ENCODE measurements at places on chromosomes 3 and 15. TPM values are rescaled to one million over a fixed set of nuclear protein-coding genes. Genes with fewer than 3 reads are reported as not detected.
A peak's percentile ranks its signal among the peaks of the same experiment; 100 is the strongest.

- no peak for DNase-seq
Observed at GRCh38 chr3:106348139-106348690, 479.4 kb upstream of the CBLB start.

- no peak for DNase-seq
Observed at GRCh38 chr3:119015942-119016341, 18.7 kb downstream of the IGSF11 start.

GRCh38 chr3:98971169-98971681 is 69.7 kb upstream of the DCBLD2 start:
- no peak for DNase-seq

- DNase-seq = no peak
Observed at GRCh38 chr15:72307026-72307425, 12.9 kb downstream of the CELF6 start.

DNA sequence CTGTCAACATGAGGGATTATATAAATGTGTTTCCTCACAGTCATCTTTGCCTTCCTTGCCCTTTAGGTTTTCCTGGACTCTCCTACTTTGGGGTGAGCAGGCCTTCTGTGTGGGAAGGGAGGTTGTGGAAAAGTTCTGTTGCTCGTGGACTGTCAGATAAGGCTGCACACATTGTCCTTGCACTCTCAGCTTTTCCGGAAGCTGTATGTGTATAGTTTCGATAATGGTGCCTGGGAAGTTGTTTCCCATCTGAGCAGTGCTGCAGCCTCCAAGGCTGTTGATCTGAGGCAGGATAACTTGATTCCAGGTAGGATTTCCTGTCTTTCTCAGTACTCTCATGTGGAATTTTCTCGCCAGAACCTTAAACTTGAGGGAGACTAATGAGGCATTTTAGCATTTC is 297.8 kb upstream of the AZI2 start:
- no peak for DNase-seq

DNA sequence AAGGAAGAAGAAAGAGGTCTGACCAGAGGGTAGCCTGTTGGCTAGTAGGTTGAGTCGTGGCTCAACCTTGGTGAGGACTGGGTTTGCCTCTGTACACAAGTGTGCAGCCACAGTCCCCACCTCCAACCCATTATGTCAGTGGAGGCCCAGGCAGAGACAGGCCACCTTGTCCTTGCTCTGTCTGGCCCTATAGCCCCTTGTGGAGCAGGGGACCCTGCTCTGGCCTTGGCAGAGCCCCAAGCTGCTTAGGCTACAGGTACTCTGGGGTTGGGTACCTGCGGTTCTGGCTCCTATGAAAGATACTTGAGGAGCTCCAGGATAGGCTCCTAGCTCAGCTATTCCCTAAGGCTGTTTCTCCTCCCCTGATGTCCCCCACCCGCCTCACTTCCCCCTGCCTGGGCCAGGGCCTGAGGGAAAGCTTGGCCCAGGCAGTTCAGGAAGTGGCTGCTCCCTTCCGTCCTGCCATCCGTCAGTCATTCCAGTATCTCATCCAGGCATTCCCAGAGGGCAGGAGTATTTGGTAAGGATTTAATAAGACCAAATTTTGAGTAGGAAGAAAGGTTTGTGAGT is 44.0 kb downstream of the FGD5 start:
- no peak for DNase-seq

DNA sequence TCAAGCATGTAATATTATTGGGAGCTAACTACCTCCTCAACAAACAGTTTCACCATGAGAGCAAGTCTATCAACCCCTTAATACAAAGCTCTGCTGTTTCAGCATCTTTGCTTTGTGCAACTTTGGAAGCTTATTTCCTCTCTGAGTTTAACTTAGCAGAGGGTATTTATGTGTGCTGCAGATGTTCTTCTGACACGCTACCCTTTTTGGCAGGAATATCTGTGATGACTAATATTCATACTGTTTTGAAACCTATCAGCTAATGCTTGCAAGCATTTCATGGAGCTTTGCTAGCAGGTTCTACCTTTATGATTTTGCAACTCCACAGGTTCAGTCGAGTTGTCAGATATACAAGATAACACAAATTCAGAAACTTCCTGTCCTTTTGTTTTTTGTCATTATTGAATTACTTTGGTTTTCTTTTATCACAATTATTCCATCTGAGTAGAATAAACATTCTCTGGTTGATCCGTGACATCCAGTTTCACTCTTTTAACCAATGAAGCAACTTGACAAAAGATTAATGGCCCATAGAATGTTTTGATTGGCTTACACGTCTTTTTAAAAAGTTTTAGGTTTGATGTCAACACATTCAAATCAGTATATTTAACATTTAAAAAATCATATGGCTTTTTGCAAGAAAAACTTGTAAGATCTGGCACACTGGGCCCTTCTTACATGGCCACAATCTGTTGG is 1.7 kb upstream of the SLC9A9 start:
- DNase-seq = no peak

DNA sequence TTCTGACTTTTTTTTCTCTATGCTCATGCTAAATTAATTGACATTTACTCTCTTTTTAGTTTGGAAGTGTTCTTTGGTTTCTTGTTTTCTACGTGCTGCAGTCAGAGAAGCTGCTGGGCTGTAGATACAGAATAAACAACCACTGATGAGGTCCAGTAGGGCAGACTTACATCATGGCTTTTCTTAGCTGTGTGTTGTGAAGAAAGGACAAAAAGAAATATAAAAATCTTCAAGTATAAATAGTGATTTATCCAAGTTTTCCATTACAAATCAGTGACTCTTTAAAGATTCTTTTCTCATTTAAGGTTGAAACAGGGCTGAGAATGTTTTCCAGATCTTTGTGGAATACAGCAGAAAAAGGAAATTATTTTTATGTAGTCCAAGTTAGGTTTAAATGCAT is 122.2 kb downstream of the CMSS1 start:
- no peak for DNase-seq

GRCh38 chr15:77342807-77343206 is 77.1 kb downstream of the PEAK1 start:
- no peak for DNase-seq

GRCh38 chr3:18425641-18426257 is 610 bp upstream of the SATB1 start:
- peak; percentile 50 for DNase-seq

GRCh38 chr3:159366476-159366875 is 564.6 kb downstream of the MFSD1 start:
- no peak for DNase-seq

- DNase-seq = no peak
Observed at GRCh38 chr15:99590913-99591646, 25.3 kb downstream of the MEF2A start.

DNA sequence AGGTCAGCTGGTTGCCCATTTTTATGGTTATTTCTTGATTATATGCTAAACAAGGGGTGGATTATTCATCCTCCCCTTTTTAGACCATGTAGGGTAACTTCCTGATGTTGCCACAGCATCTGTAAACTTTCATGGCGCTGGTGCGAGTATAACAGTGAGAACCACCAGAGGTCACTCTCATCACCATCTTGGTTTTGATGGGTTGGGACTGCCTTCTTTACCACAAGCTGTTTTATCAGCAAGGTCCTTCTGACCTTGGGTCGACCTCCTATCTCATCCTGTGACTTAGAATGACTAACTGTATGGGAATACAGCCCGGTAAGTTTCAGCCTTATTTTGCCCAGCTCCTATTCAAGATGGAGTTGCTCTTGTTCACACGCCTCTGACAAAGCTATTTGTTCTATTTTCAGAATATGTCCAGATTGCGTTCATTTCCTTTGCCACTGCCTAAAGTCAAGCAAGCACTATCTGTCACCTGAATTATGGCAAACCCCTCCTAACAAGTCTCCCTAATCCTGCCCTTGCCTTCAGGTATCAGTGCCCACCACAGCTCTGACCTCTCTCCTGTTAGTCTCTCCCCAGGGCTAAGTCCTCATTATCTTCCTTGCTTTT is 308.5 kb downstream of the ROBO2 start:
- DNase-seq = no peak

- DNase-seq = no peak
Observed at GRCh38 chr3:63563572-63563971, 88.9 kb upstream of the SNTN start.

DNA sequence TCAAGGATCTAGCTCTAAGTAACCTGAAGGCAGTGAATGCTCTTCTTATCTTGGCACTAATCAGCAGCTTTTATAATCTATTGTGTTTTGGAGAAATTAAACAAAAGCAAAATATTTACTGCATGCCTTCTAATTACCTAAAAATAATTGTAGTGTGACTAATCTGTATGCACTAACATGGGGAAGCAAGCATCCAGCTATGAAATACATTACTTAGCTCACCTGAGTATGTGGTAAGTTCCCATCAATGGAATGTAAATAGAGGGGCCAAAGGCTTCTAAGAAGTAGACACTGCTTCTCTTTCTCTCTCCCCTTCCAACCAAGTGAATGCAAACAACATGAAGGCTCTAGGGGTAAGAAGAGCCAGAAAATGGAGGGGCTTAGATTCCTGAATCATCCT is 165.6 kb downstream of the STAG1 start:
- no peak for DNase-seq

- DNase-seq = no peak
Observed at GRCh38 chr3:74546426-74546825, 68.0 kb downstream of the CNTN3 start.

DNA sequence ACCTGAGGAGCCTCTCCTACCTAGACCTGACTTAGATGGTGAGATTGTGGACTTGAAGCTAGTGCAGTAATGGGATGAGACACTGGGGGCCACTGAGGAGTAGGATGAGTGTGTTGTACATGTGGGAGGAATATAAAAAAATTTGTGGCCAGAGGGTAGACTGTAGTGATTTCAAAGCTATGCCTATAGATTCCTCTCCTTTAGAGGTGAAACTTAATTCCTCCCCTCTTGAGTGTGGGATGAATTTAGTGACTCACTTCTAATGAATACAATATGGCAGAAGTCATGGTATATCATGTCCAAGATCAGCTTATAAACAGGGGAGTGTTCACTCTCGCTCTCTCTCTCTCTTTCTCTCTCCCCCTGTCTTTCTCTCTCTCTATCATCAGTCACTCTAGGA is 6.7 kb downstream of the ZNF860 start:
- no peak for DNase-seq

GRCh38 chr15:77024273-77025082 is 29.6 kb downstream of the PSTPIP1 start:
- DNase-seq = peak; percentile 82

DNA sequence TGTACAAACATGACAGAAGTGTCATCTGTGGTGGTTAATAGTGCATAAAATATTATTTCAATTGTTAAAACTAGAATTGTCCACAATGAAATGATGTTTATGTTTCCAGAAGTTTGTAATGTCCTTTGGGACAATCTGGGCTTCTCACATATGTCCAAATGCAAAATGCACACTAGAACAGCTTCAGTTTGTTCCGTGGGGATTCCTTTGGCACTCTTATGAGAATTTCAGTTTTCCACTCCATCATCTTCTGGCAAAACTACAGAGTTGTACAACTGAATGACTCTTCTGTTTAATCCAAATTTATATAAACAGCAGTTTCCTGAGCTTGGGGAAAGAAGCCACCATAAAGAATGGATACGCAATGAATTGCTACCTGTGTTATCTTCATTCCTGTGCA is 2.0 kb upstream of the OR5H6 start:
- no peak for DNase-seq

- no peak for DNase-seq
Observed at GRCh38 chr15:98755138-98755537, 106.8 kb downstream of the IGF1R start.

DNA sequence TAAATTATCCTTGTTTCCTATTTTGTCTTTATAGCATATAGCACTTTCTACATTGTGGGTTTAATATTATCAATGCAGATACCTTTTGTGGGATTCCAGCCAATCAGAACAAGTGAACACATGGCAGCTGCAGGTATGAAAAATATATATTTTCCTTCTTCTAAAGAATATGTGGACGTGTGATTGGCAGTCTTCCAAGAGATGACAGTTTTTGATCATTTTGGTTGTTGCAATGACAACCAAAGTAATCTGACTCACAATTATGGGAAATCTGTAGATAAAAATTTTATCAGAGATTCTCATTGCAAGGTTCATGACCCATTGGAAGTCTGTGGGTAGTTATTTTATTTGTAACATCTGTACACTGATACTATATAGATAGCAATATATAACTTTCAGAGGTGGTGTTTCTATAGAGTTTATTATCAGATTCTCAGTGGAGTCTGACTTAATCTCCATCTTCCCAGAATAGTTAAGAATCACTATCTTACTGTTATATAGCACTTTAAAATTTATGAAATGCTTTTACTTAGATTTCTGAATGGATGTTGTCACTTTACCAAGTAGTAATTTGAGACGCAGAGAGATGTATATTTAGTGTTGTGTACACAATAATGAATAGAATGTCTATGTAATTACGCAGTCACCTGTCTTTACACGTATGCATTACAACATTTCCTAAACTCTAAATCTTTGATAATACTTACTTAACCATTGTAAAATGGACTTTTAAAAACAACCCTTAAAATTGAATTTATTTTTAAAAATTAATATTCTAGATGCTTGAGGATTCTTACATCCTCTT is 82.5 kb downstream of the STT3B start:
- no peak for DNase-seq

- no peak for DNase-seq
Observed at GRCh38 chr3:112973325-112974177, 1.4 kb downstream of the CD200R1 start.

- DNase-seq = no peak
Observed at GRCh38 chr3:131435000-131435399, 53.4 kb downstream of the NUDT16 start.

DNA sequence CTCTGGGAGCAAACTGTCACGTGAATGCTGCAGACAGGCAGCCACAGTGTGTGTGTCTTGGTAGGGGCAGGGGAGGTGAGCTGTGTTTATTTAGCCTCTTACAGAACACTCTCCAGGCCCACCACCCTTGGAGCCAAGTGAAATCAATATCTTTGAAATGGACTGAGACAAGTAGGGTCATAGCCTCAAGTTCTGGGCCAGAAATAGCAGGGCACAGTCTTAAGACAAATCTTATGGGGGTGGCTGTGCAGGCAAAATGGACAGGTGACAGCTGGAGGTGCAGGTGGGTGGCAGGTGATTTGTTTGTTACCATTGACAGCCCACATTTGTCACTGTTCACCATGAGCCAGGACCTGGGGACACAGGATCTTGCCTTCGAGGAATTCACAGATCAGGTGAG is 93.6 kb upstream of the NMNAT3 start:
- DNase-seq = no peak

TRPM1 gene
- total RNA-seq = not detected

EPHA3 gene
- total RNA-seq = 57.7 TPM

SNX33 gene
- total RNA-seq = 4.3 TPM

GXYLT2 gene
- 7.4 TPM for total RNA-seq

MUSTN1 gene
- total RNA-seq = 0.82 TPM

ESYT3 gene
- 10.0 TPM for total RNA-seq

LIPC gene
- total RNA-seq = not detected

MASP1 gene
- total RNA-seq = 50.4 TPM

VGLL3 gene
- total RNA-seq = 2.5 TPM

PARL gene
- total RNA-seq = 21.1 TPM

PROK2 gene
- 0.64 TPM for total RNA-seq

FOXB1 gene
- 0.91 TPM for total RNA-seq

P4HTM gene
- total RNA-seq = 44.4 TPM

Measured in cerebellum (tissue), 4 donors.